IPS DF 6.9 (cell line): ENCODE measurements at places on chromosomes 4 and X.
A peak's percentile ranks its signal among the peaks of the same experiment; 100 is the strongest.

DNA sequence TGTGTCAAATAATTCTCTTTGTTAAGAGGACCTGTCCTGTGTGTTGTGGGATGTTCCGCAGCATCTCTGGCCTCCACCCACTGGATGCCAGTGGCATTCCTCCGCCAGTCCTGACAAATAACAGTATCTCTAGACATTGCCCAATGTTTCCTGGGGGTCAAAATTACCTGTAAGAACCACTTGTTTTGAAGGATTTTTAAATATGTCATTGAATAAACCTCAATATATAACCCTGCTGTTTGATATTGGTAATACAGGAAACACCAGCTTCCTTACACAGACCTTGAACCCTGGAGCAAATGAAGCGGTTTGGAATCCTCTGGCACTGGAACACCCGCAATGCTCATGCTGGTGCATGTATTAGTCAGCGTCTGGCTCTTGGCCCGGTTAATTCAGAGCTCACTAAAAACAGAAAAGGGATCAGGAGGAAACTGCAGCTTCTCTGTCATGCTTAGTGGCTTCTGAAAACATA is 101.3 kb downstream of the TBL1X start:
- no peak for DNase-seq

- DNase-seq: no peak
Observed at GRCh38 chrX:56833626-56834025, 104.6 kb downstream of the NBDY start.

DNA sequence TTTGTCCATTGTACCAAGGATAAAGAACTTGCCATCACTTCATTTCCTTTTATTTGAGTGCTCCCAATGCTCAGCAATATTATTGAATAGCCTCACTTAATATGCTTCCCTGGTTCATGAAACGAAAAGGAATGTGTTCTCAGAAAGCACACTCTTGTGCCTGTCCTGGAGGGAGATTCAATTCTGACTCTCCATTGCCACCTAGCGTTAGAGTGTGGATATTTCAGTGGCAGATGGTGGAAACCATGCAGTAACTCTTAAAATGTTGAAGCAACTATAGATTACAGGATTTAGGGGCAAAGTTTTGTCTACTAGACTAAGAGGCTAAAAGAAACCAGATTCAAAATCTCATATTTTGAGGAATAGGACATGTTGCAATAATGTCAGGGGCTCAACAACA is 36.0 kb downstream of the GAB3 start:
- peak; percentile 22 for DNase-seq

DNA sequence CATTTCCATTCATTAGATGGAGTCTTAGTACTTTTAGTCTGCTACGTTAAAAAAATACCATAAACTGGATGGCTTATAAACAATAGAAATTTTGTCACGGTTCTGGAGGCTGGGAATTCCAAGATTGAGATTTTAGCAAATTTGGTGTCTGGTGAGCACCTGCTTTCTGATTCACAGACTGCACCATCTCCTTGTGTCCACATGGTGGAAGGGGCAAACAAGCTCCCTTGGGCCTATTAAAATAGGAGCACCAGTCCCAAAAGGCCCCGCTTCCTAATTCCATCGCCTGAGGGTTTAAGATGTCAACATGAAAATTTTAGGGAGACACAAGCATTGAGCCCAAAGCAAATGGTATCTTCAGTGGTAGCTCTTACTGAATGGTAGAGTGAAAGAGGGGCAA is 120.5 kb upstream of the MAP9 start:
- DNase-seq: no peak

GRCh38 chr4:120355881-120356280 is 289.2 kb upstream of the MAD2L1 start:
- no peak for DNase-seq

DNA sequence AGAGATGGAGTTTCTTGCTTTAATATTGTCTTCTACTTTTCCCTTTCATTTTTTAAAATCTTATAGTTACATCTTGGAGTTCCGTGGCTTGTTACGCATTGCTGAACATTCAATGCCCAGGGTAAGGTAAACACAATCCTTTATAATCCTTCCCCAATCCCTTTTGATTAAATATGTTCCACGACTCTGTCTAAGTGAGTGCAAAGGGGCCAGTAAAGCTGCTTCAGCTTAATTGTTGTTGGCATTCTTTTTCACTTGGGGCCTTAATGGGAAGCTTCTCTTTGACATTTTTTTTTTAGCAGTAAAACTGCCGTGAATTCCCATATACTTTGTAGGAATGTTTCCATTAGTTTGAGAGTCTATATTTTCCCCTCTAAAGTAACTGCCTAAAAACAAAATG is 1028.1 kb downstream of the C4orf33 start:
- DNase-seq: no peak

DNA sequence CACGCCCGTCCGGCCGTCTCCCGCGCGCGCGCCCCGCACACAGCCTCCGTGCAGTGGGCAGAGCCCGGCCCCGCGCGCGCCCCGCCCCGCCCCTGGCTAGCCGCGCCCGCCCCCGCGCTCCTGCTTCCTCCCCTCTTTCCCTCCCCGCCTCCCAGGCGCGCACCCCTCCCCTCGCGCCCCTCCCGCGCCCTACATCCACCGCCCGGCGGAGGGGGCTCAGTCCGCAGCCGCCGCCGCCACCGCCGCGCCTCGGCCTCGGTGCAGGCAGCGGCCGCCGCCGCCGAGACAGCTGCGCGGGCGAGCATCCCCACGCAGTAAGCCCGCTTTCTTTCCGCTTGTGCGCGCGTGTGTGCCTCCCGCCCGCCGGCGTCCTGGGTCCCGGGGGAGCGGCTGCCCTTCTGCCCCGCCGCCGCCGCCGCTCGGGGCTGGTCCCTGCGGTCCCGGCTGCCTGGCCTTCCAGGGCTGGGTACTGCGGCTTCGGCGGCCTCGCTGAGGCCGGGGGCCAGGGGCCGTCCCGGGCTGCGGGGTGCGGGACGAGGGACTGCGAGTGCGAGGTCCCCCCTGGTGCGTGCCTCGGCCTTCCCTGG is at the start of gene FHL1:
Gene FHL1 (plus strand): TSS at position 219 of the 587 bp plus-strand sequence.
- DNase-seq: no peak

DNA sequence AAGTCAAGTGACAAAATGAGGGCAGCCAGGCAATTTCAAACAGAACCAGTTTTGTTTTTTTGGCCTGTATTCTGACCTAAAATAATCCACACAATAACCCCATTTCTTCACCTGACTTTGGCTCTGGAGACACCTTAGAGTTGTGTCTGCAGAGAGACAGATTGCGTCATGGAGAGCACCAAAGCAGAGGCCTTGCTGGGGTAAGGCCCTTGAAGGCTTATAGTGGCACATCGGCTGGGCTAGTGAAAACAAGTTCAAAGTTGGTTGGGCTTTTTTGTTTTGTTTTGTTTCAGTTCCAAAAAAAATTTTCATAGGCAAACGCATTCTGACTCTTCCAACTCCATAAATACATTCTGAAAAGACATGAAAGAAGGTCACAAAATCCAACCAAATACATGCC is 34.4 kb downstream of the PARM1 start:
- no peak for DNase-seq

- no peak for DNase-seq
Observed at GRCh38 chrX:139881572-139881971, 51.3 kb downstream of the ATP11C start.

GRCh38 chr4:76035799-76036380 is at the start of gene CXCL11:
Gene CXCL11, minus strand, starts transcription at chr4:76036070. Its CDS starts 83 bp downstream, at chr4:76035987.
- no peak for DNase-seq

- DNase-seq: no peak
Observed at GRCh38 chr4:127469959-127470809, 162.6 kb upstream of the INTU start.

DNA sequence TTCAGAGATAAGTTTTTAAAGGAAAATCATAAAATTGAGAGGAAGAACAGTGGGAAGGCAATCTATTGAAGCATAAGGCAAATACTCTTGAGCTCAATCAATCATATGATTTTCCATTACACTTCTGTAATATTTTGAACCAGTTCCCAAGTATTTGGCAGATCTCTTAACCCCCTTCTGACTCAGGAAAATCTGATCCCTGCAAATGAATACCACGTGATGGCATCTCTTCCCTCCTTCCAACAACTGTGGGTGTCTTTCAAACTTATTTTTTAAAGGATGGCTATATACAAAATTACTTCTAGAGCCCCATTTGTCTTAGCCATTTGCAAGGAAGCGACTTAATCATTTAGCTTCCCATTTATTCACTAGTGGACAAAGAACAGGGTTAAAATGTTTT is 41.9 kb downstream of the AMOT start:
- DNase-seq: no peak

GRCh38 chr4:5654791-5655190 is 53.6 kb downstream of the EVC2 start:
- DNase-seq: no peak

DNA sequence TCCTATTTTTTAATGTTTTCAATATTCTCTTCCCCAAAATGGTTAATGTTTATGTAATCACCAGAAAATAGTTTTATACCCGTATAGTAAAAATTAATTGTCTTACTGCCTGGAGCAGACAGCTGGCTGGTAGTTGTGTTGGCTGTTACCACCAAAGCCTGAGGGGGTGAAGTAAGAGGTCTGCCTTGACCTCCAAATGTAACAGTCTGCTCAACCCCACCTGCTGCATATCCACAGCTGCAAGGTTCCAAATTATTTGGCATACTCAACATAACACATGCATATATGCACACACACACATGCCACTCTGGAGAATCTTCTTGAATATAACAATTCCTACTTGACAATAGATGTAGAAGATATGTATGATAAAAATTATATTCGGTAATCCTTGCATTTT is 624.3 kb downstream of the ADGRL3 start:
- no peak for DNase-seq

- no peak for DNase-seq
Observed at GRCh38 chr4:52263607-52264006, 212.5 kb downstream of the SPATA18 start.

DNA sequence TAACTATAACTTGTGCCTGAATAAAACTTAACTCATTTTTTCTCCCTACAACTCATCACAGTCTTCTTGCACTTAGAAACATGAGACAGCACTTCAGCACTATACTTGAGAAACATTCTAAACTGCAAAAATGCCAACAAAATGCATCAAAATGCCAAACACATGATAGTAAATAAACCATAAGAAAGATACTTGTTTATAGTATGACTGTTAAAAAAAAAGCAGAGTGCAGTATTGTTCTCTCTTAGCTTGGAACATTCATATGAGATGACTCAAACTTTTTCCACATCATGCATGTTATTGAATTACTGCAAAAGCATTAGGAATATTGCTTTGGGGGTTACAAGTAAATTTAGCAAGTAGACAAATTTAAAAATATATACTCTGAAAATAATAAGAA is 135.7 kb upstream of the ANXA10 start:
- DNase-seq: no peak

- DNase-seq: no peak
Observed at GRCh38 chr4:113503691-113504090, 257.8 kb downstream of the CAMK2D start.

- no peak for DNase-seq
Observed at GRCh38 chr4:54840992-54841768, 183.4 kb downstream of the KIT start.

DNA sequence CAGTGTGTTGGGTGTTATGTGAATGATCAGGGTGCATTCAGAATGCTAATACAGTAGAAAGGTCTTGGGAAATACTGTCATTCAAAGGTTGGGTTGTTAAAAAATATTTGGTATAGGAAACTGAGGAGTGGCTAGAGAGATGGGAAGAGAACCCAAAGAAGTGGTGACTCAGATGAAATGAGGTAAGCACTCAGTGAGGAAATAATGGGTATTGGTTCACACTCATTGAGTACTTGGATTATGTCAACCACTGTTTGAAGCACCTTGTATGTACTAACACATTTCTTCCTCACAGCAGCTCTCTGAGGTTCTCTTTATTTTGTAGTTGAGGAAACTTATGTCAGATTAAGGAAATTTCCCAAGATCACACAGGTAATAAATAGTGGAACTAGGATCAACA is 40.8 kb upstream of the NUDT6 start:
- DNase-seq: no peak

DNA sequence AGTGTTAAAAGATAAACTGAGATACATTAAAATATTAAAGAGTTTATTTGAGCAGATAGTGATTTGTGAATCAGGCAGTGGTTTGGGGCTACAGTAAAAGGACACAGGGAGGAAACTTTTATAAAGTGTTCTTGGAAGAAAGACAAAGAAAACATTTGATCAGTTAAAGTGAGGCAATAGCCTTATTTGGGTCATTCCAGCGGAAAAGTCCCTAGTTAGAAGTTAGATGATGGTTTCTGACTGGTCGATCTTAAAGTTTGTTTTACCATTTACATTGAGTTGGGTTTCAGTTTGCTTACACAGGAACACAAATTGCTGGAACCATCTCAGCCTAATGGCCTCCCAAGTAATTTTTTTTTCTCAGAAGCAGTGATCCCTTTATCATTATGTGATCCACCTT is 69.7 kb downstream of the PPP1R2C start:
- DNase-seq: no peak

GRCh38 chrX:1481636-1482529 is 29.2 kb upstream of the ASMTL start:
- DNase-seq: no peak

DNA sequence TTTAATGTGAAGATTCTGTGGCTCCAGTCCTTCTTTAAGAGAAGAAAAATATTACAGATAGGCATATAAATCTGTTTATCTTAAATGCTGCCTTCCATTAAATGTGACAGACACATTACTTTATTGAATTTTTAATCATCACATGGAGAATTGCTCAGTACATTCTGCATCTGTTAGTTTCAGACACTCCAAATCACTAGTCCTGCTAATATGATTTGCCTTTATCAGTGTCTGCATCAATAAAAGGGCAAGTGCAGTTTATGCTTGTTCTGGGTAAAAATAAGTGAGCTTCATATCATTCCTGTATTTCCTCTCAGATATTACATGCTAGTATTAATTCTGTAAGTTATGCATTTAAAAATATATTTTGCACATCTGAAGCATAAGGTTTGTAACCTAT is 666.4 kb downstream of the TECRL start:
- DNase-seq: no peak

- DNase-seq: no peak
Observed at GRCh38 chr4:142211444-142211843, 575.1 kb downstream of the IL15 start.

- DNase-seq: no peak
Observed at GRCh38 chrX:149638860-149639259, 7.3 kb upstream of the TMEM185A start.

DNA sequence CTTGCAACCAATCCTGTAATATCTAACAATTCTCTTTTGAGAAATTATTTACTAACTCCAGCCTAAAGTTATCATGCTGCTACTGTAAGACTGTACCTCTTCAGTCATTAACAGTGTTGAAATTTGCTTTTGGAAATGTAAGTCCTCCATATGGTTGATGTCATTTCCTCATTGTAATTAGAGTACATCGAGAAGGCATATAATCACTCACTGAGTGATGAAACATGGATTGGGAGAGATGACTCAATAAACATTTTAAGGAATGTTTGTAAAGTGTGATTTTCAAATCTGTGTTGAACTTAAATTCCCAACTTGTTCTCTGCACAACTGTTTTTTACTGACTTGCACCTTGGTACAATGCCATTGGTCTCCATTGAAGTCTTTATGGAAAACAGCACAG is 61.2 kb downstream of the HMGB2 start:
- DNase-seq: no peak

GRCh38 chr4:24130637-24131036 is 240.8 kb upstream of the PPARGC1A start:
- no peak for DNase-seq

- no peak for DNase-seq
Observed at GRCh38 chr4:19577097-19577496, 674.6 kb upstream of the SLIT2 start.
